Heart right ventricle (tissue), 16 donors: ENCODE measurements at places on chromosomes 11 and 22.

DNA sequence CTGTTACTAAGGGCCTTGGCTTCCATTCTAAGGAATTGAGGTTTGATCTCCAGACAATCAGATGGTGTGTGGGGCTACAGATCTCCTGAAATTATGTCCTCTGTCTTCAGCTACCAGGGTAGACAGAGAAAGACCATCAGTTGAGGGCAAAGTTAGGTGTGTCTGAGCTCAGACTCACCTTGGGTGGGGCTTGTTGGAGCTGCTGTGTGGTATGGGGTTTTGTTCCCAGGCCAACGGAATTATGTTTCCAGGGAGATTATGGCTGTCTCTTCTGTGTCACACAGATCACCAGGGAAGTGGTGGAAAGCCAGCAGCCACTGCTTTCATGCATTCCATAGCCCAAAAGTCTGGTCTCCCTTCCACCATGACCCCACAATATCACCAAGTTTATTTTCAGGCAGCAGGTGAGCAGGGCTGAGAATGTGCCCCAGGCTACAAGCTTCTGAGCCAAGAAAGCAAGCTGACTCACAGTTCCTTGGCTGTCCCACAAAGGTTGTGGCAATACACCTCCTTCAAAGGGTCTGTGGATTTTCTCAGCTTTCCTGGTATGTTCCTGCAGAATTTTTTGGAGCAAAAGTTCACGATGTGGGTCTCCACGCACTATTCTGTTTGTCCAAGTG, 714.9 kb downstream of the LUZP2 start:
- DNase-seq = no peak

GRCh38 chr11:31879681-31880080, 68.6 kb upstream of the PAX6 start:
- DNase-seq = no peak

- peak; percentile 25 for DNase-seq
Observed at GRCh38 chr11:63560506-63561180, 2.5 kb downstream of the PLAAT2 start.

DNA sequence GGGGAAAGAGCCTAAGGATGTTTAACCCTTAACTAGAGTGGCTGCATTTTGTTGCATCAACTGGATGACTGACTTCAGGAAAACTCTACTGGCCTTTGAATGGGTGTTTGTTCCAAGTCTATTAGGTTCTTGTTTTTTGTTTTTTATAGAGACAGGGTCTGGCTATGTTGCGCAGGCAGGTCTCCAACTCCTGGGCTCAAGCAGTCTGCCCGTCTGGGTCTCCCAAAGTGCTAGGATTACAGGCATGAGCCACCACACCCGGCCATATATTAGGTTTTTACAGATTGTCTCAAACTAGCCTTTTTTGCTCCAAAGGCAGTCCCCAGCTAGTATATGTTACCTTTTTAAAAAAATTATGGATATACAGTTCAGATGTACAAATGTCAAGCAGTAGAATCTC, 1.1 kb downstream of the SMARCB1 start:
- no peak for DNase-seq

- DNase-seq = no peak
Observed at GRCh38 chr11:64516226-64516625, 74.8 kb upstream of the SLC22A12 start.

- peak; percentile 44 for DNase-seq
Observed at GRCh38 chr11:75339685-75340409, 11.6 kb downstream of the ARRB1 start.

DNA sequence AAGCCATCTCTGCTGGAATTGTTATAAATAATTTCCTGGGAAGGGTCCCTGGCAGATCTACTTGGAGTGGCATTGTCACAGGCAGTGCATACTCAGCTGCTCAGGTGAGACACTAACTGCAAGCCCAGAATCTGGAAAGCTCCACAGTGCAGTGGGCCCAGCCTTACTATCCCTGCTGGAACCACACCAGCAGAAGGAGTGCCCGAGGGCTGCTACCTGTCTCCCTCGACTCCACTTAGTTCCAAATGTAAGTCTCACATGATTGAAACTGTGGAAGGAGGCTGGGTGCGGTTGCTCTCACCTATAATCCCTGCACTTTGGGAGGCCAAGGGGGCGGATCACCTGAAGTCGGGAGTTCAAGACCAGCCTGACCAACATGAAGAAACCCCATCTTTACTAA, 14.3 kb upstream of the SYVN1 start:
- DNase-seq = no peak

- no peak for DNase-seq
Observed at GRCh38 chr22:31739795-31740201, 10.1 kb downstream of the PRR14L start.

DNA sequence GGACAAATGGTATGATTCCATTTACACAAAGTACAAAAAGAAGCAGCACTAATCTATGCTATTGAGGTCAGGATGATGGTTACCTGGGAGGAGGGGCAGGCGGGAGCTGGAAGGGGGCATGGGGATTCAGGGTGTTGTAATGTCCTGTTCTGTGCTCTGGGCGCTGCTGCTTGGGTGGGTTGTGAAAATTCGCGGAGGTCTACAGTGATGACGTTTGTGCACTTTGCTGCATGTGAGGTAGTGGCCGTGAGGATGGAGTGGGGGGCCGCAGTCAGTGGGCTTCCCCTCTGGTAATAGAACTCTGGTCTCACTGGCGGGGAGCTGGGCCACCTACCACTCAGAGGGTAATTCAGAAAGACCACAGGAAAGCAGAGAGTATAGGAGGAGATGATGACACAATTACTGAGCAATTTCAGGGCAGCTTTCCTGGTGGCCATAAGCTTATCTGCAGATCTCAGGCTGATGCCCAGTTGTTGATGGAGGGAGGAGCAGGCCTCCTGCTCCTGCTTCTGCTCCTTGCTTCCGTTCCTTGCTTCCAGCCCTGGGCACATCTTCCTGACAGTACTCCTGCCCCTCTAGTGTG, 121.5 kb downstream of the CEP164 start:
- no peak for DNase-seq

GRCh38 chr11:58629857-58630256, 7.4 kb downstream of the CNTF start:
- DNase-seq = peak; percentile 39

DNA sequence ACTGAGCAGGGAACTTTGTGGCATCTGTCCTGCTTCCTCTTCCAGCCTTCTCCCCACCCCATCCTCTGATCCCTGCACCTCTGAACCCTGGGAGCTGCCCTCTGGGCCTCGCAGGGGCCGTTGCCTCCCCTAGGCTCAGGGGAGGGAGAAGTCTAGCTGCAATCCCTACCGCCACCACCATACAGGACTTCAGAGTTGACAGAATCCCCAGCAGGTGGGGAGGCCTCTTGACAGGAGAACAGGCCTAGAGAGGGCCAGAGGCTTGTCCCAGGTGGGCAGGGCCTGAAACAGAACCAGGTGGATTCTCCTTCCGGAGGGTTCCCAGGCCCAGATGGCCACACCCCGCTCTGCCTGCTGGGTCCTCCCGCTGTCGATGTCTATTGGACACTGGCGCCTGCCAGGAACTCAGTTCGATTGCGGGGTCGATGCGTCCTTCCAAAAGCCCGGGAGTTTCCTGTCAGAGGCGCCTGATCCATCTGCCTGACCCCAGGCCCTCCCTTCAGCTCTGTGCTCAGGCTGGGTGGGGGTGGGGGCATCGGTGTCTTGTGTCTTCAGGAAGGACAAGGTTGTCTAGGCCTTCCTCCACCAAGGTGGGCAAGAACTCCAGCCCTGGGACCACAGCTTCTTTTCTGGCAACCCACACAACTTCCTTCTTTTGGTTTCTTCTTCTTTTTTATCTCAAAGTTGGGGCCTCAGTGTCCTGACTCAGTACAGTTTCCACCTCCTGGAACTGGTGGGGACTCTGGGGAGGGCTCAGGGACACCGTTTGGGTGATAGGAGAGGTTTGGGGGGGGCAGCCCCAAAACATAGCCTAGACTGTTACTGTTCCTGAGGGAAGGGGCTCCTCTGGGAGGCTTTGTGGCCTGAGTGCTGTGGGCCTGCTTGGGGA, 6.4 kb downstream of the STARD10 start:
- DNase-seq = no peak

DNA sequence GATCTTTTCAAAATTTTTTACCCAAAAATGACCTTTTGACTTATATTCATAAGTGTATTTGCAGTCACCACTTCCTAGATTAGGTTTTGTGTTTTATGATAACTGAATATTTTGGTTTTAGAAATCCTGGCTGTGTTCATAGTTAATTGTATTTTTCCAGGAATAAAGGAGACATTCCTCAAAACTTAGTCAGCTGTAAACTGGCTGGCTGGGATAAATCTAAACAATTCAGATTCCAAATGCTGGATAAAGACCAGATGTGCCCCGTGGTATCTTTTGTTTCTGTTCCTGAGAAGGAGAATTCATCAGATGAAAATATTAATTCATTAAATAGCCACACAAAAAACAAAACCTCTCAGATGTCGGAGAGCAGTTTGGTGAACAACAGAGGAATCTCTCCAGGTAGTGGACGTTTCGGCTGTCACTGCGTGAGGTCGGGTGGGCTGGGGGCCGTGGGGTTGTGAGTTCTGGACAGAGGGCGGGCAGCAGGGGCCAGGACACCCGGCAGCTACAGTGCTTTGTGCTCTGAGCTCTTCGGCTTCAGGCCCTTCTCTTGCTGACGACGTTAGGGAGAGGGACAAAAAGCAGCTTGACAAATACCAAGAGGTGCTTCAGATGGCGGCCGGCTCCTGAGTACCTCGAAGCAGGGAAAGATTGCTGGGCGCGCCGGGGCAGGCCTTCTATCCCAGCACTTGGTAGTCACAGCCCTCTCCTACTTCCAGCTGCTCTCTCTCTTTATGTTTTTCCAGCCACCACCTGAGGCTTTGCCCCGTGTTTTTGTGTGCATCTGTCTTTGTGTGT, 24.6 kb downstream of the MOV10L1 start:
- no peak for DNase-seq

- no peak for DNase-seq
Observed at GRCh38 chr22:37454857-37455686, 27.8 kb upstream of the ELFN2 start.

GRCh38 chr22:49752598-49753091, 75.0 kb downstream of the BRD1 start:
- no peak for DNase-seq

DNA sequence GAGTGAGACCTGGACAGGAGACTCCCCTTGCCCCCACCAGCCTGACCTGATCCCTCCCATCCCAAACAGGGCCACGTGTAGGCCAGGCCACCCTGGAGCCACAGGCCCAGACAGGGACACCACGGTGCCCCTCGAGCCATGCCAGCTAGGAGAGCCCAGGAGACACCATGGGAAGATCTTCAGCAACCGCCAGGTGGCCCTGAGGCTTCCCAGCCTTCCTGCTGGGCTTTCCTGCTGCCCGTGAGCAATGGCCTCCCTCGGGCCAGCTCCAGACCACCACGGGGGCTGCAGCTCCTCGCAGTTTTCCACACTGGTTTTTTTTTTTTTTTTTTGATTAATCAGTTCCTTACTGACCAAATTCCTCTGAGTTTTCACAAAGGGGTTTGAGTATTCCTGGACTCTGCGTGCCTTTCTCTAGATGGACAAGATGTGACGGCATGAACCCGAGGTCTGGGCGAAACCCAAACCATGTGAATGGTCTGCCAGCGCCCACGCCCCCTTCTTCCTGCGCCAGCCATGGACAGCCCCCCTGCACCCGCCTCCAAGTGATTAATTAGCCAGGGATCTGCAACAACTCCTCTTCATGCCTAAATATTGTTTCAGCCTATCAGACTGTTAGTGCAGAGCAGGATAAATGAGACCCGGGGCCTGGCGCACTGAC, 40.9 kb downstream of the TBX1 start:
- DNase-seq = no peak

GRCh38 chr11:76640501-76640900, 30.0 kb downstream of the LRRC32 start:
- no peak for DNase-seq

DNA sequence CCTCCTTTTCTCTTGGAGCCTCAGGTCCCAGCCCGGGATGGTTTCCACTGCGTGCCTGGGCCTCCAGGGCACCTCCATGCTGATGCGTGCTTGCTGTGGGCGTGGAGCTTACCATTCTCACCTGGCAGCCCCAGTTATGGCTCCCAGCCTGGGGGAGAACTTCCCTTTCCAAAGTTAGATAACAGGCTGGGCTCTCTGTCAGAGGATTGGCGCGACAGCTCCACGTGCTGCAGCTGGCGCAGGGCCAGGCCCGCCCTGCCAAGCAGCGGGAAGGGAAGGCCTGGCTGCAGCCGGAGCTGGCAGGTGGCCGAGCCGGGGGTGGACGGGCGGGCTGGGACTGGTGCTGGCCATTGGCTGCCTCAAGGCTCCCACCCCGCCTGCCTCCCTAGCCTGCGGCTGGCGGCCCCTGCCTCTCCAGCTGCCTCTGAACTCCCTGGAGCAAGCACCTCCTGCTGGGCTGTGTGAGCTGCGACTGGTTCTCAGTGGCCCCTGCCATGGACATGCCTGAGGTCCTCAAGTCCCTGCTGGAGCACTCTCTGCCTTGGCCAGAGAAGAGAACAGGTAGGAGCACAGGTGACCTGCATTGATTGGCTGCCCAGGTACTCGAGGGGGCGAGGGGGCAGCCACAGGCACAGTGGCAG, 14.6 kb upstream of the TEF start:
- DNase-seq = peak; percentile 97

GRCh38 chr11:90243534-90243933, 20.7 kb upstream of the CHORDC1 start:
- no peak for DNase-seq

- DNase-seq = peak; percentile 43
Observed at GRCh38 chr22:26398741-26399153, 30.3 kb upstream of the ASPHD2 start.

GRCh38 chr22:30246814-30247376, 336 bp upstream of the LIF start:
- no peak for DNase-seq

DNA sequence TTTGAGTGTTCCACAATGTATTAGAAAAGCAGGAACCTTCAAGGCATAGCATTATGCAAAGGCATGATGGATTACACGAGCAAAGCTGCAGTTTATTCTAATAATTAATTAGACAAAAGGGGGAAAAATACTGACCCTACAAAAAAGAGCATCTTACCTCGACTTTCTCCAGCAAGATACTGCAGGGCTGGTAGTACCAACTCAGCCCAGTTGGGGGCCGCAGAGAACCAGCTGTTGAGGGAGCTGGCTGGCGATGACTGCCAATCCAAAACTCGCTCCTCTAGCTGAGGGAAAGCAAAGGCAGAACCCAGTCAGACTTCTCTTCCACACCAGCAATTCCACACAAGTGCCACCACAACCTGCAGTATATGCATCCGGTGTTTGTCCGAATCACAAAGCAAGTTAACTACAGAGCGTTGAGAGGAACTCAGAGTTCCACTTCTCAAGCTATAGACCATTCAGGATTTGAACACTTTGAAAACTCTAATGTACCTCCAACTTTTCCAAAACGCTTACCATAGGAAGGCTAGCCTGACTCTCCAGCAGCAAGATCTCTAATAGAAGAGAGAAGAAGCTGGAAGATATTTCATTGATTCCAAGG, 13.7 kb downstream of the NFRKB start:
- DNase-seq = no peak

- no peak for DNase-seq
Observed at GRCh38 chr11:116690611-116691010, 82.2 kb downstream of the BUD13 start.
